ENCODE measurements at places on chromosomes 2 and 18.

DNA sequence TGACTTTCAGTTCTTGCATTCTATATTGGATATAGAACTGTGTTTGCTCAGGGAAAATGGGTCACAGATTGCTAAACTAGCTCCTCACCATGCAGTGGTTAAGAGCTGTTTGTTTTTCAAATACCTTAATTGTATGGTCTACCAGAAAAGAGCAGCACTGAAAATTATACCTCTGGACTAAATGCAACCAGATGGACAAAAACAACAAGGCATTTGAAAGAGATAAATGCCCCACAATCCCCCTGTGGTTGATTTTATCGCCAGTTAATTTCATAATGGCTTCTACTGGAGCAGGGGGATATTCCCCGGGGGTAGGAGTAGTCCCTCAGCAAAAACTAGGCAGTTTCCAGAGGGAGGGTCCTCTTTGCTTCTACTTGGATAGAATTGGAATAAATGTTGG lies 267.9 kb upstream of the TNP1 start:
- no peak for DNase-seq

DNA sequence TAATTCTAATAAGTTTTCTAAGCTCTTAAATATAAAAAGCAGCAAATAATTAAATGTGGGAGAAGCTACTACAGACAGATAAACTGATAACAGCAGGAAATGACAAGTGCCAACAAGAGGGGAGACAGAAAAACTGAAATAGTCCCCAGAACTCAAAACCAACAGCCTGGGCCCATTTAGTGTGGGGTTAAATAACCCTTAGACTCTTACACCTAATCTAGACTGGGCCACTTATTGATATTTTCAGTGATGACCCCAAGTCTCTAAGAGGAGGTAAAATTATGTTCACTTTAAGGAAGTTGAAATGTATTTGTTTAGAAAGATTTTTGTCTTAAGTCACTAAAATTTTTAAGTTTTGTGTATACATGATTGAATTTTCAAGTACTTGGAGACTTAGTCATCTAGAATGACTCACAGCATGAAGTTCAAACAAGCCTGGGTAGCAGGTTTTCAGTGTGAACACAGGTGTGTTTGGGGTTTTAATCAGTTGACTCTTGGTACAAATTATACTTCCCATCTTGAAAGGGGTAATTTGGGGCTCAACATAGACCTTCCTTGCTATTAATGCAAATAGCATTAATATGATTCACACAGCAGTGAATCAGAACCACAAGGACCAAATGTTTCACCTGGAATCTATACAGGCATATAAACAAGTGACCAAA lies 54.9 kb upstream of the MYO3B start:
- no peak for DNase-seq

DNA sequence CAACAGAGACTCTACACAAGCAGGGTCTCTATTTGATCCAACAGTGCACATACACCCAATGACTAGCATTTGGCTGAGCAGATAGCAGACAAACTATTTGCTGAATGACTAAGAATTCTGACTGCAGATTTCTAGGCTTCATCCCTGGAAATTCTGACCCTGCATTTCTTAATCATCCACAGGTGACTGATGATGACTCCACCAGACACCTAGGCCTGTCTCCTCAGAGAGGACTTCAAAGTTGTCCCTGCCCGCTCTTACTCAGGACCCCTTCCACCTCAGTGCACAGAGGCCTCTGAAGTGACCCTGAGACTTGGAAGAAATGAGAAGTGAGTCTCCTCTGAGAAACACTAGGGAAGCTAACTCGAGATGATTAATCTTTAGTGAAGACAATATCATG lies 51.3 kb downstream of the SEPTIN10 start:
- DNase-seq: no peak

GRCh38 chr18:840516-840915 lies 28.5 kb upstream of the YES1 start:
- DNase-seq: no peak

GRCh38 chr2:95073856-95074662 lies 47.5 kb downstream of the MRPS5 start:
- DNase-seq: no peak

GRCh38 chr2:201419057-201419635 lies 32.1 kb downstream of the TRAK2 start:
- no peak for DNase-seq

- no peak for DNase-seq
Measured at GRCh38 chr2:147108548-147108947, 736.3 kb upstream of the ACVR2A start.

GRCh38 chr18:36504928-36505327 lies 207.4 kb downstream of the FHOD3 start:
- no peak for DNase-seq

DNA sequence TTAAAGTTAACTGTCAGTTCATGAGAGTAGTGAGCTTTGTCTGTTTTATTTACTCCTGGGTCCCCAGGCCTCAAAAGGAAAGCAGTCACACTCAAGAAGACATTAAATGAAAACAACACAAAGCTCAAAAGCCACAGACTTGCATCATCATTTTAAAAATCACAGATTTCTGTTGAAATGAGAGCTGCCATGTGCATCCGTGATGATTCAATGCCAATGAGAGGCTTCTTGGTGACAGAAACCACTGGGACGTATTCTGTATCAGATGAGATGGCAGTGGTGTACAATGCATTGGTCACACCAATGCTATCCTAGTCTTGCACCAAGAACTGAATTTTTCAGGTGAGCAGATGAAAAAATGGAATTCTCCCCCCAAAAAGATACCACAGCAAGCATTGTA lies 204.8 kb downstream of the ANAPC1 start:
- DNase-seq: no peak

GRCh38 chr2:16466133-16466820 lies 199.4 kb downstream of the CYRIA start:
- no peak for DNase-seq

- DNase-seq: no peak
Measured at GRCh38 chr18:9757827-9758621, 49.9 kb downstream of the RAB31 start.

DNA sequence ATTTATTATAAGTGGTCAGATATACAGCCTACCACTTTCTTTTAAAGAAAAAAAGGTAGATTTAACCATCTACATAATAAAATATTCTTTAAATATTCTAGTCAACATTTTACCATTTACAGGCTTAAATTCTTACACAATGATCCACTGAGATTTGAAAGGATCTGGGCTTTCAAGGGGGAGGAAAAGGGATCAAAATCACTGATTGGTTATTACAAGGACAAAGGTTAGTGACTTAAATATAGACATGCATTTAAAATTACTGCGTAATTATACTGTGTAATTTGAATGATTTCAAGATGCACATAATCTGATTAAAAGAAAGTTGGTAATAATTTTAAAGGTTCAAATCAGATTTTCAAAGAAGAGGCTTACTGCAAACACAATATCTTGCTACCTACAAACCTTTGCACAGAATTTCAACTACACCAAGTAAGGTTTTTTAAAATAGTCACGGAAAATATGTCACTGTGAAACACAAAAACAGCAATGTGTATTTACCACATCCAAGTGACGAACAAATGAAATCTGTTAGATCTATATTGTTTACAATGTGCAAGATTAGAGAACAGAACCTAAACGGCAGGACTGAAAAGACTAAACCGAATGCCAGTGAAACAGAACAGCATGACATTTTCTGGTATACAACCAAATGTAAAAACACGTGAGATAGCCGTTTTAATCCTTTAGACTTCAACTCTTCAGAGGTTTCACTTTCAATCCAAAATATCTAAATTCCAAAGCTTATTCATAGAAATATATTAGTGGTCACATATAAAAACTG lies 40.8 kb downstream of the RTN4 start:
- no peak for DNase-seq

DNA sequence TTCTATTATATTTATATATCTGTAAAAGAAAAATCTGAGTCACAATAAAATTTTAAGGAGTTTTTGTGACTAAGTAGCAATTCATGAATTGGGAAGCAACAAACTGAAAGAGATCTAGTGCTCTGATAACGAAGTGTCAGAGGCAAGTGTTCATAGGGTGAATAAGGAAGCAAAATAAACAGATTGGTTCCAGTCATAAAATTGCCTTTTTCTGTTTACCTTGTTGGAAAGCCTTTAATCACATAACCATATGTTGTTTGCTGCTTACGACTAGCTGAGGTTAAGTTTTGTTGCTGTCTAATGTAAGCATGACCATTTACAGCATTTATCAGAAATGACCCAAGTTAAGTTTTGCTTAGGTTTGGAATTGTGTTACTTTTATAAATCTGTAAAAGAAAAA lies 358.9 kb downstream of the ARL6IP6 start:
- no peak for DNase-seq

GRCh38 chr2:43226955-43227829 lies 786 bp upstream of the ZFP36L2 start:
- no peak for DNase-seq

GRCh38 chr18:74982946-74983635 lies 225.8 kb downstream of the PTGR3 start:
- DNase-seq: no peak

GRCh38 chr18:49009661-49010060 lies 58.9 kb upstream of the SMAD7 start:
- no peak for DNase-seq

DNA sequence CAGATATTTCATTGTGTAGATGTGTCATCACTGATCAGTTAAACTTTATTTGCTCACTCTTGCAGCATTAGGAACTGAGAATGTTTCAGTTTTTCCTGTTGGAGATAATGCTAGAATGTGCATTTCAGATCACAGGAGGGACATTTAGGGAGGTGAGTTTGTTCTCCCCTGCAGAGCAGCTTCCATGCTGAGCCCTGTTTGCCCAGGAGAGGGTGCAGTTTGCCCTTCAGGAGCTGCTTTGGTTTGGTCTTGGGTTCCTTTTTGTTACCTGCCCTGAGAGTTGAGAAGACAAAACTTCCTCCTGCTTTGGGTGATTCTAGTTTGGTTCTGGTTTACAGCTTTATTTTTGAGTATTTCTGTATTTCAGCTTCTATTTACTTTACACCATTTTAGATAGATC lies 49.9 kb downstream of the DGKD start:
- DNase-seq: no peak

GRCh38 chr2:100647709-100648108 lies 84.9 kb downstream of the PDCL3 start:
- DNase-seq: no peak

DNA sequence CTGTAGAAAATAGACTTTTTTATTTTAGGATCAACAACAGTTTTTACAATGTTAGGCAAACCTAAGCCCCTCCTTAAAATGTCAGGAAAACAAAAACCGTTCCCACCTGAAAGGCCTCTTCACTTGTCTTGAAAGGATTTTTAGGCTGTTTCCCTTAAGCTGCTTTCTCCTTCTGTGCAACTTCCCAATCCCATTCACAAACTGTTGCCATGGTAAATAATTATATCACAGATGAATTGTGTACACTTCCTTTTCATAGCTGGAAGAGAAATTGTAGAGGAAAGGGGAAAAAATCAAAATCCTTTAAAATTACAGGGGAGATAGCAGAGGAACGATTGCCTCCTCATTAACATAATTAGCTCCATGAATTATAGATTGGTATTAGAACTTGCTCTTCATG lies 1488.0 kb upstream of the CELF4 start:
- DNase-seq: no peak

DNA sequence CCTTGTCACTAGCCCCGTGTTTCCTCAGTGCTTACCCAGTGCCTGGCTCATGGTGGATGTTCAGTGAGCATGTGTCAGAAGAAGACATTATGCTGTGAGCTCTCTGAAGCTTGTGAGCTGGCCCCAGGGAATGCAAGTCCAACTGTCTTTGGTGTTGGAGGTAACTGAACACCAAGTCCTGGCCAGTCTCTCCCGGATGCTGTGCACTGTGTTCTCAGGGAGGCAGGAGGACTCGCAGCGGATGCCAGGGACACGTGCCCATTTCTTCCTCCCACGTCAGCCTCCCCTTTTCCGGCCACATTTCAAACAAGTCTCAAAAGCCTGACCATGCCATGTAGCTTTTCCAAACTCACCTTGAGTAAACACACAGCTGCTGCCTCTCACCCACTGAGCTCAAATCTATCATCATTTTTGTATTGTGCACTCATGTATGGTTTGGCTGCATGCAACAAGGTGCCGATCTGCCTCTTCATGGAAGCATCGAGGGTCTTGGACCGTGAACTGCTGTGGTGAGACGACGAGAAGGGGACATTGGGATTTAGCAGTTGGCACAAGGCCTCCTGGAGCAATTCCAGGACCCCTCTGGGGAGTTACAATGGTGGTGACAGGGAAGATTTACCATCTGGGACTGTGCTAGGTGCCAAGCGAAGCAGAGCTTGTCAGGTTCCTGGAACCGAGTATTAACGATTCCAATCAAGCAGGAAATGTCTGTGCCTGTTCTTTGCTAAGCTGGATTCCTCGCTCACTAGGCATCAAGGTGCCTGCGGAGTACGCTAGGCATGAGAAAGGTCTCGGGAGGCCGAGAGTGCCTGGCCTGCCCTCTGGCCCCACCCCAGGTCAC lies 44.4 kb upstream of the MGAT4A start:
- no peak for DNase-seq

DNA sequence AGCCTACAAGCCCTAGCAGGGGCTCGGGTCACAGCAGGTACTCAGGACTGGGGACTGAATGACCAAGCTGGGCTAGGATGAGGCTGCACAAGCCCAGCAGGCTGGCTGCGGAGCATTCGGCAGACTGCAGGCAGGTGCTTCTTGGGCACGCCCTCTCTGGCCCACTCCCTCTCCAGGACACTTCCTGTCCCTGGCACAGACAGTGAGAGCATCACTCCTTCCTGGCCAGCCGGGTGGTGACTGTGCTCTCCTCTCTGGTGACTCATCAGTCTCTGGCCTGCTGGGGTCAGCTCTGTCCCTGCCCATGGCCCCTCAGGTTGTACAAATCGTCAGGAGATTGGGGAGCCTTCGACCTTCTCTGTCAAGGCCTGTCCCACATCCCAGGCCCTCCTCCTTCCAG lies 22.5 kb downstream of the C1QL2 start:
- DNase-seq: no peak

DNA sequence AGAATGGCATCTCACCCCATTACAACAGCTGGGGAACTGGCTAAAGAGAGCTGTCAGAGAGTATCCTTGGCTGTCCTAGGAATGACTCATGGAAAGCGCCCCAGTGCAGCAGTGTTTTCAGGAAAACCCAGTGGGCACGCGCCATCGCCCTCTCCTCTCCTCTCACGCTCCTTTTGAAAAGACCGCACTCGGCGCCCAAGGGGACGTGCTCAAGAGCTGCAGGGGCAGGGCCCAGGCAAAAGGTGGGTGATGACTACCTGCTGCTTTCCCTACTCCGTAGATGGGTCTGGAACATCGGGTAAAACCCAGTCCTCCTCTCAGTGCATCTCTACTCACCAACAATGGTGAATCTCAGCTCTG lies 68.1 kb downstream of the EMILIN2 start:
- DNase-seq: no peak

- no peak for DNase-seq
Measured at GRCh38 chr2:15940661-15941480, 521 bp downstream of the MYCN start.

- DNase-seq: no peak
Measured at GRCh38 chr2:95264624-95265023, 9.6 kb upstream of the PROM2 start.

- no peak for DNase-seq
Measured at GRCh38 chr2:72112401-72112800, 35.3 kb downstream of the CYP26B1 start.

- no peak for DNase-seq
Measured at GRCh38 chr2:30444273-30444672, 2.8 kb upstream of the LCLAT1 start.

Data from SIG-M5 (cell line).